ENCODE measurements at places on chromosomes 7 and 10. TPM values are rescaled to one million over a fixed set of nuclear protein-coding genes. Genes with fewer than 3 reads are reported as not detected.

Gene PLEKHS1
- not detected for total RNA-seq

- no peaks in the 10 kb centered on the region for H3K36me3 ChIP-seq
- no peak overlapping the region for H3K27ac ChIP-seq
- no peak overlapping the region for H3K4me3 ChIP-seq
- H3K27me3 ChIP-seq = peaks cover 14% of the 10 kb centered on the region
- DNase-seq = no peak
These were observed 21.8 kb downstream of the IFT22 start for GRCh38 chr7:101299511-101300464.

DNA sequence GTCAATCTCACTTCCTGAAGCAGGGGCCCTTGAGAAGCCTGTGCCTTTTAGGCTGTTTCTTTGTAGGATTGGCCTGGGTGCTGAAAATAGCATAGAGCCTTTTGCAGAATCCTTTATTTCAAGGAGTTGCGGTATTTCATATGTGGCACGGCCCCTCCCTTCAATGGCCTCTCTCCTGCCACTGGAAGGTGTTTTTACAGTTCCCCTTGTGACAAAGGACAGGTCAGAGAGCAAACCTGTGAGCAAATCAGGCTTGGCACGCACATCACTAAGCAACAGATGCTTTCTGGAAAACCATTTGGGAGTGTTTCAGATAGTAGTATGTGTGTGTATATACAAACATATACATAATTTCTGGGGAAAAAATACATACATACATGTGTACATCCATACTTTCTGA lies 388.6 kb upstream of the C7orf33 start:
- H3K4me3 ChIP-seq = no peak overlapping the region
- H3K36me3 ChIP-seq = no peaks in the 10 kb centered on the region
- no peak overlapping the region for H3K27ac ChIP-seq

DNA sequence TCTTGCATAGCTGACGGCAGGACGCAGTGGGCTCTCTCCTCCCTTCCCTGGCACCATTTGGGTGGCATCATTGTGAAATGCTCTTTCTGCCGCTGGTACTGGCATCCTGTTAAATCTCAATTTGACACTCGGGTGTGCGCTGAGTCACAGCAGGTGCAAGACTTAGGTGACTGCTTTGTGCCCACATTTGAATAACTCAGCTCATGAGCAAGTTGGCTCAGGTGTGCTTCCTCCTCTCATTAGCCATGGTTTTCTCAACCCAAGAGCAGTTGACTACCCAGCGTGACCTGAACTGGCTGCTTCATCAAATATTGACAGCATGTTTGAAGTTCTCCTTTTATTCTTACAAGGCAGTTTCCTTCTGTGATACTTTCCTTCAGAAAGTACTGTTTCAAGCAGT lies 24.6 kb upstream of the NFE2L3 start:
- DNase-seq = no peak
- no peaks in the 10 kb centered on the region for H3K27me3 ChIP-seq
- no peaks in the 10 kb centered on the region for H3K36me3 ChIP-seq
- H3K4me1 ChIP-seq = no peaks in the 10 kb centered on the region

Gene POT1
- total RNA-seq = 33.1 TPM

DNA sequence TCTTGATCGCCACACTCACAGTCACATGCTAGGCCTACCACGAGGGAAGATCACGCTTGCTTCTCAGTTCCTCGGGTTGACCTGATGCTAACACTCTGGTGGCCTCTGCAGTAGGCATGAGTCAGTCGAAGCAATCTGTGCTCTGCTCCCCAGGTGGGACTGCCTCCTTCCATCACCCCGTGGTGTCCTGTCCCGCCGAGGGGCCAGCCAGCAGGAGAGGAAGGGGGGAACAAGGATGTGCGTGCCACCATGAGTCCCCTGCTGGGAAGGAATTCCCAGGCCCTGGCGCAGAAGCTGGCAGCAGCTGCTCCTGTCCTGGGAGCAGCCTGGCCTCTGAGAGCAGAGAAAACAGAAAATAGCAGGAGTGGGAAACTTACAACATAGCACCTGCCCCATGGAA lies 695.0 kb upstream of the NRP1 start:
- DNase-seq = no peak
- H3K27me3 ChIP-seq = no peaks in the 10 kb centered on the region
- no peak overlapping the region for H3K4me3 ChIP-seq
- no peak overlapping the region for H3K27ac ChIP-seq
- no peaks in the 10 kb centered on the region for H3K36me3 ChIP-seq

DNA sequence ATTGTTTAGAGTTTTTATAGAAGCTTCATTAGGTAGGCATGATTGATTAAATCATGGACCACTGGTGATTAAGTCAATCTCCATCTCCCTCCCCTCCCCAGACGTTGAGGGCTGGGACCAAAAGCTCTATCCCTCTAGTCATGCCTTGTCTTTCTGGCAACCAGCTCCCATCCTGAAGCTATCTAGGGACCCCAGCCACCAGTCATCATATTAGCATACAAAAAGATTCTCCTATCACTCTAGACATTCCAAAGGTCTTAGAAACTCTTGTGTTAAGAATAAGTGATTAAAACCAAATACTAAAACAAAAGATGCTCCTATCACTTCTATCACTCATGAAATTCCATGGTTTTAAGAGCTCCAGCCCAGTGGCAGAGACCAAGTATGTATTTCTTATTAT lies 178.2 kb downstream of the RAPGEF5 start:
- no peaks in the 10 kb centered on the region for H3K4me1 ChIP-seq
- DNase-seq = no peak
- H3K27ac ChIP-seq = no peak overlapping the region
- H3K4me3 ChIP-seq = no peak overlapping the region
- no peaks in the 10 kb centered on the region for H3K36me3 ChIP-seq

Gene COG5
- 38.3 TPM for total RNA-seq

- H3K4me3 ChIP-seq = no peak overlapping the region
- peaks cover 75% of the 10 kb centered on the region for H3K36me3 ChIP-seq
- no peak for DNase-seq
These were observed 136.8 kb downstream of the GALNT11 start for GRCh38 chr7:152162287-152162686.

Gene MAGI2
- total RNA-seq = not detected

All from naive thymus-derived CD4-positive, alpha-beta T cell (primary cell).